ENCODE measurements at places on chromosomes 13 and 19.
A peak's percentile ranks its signal among the peaks of the same experiment; 100 is the strongest.

DNA sequence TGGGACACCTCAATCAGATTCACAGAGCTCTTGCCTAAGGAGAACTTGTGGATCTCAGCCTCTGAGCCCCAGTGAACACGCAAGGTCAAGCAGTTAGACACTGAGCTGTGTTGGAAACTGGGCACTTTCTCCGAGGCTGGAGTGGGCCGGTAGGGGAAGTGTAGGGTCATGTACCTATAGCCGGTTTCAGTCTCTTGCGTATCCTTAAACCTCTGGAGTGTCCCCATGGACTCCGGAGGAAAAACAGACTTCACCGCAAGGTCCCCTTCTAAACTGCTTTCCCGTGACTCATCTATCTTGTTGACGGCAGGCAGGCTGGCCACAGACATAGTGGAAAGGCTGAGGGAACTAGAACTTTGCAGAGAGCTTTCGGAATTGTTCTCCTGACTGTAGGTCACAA is 11.3 kb downstream of the IQCN start:
- no peak for DNase-seq

GRCh38 chr19:40231544-40232424 is 5.3 kb upstream of the CCNP start:
- DNase-seq: no peak

- DNase-seq: no peak
Measured at GRCh38 chr13:40484101-40484800, 182.2 kb downstream of the FOXO1 start.

DNA sequence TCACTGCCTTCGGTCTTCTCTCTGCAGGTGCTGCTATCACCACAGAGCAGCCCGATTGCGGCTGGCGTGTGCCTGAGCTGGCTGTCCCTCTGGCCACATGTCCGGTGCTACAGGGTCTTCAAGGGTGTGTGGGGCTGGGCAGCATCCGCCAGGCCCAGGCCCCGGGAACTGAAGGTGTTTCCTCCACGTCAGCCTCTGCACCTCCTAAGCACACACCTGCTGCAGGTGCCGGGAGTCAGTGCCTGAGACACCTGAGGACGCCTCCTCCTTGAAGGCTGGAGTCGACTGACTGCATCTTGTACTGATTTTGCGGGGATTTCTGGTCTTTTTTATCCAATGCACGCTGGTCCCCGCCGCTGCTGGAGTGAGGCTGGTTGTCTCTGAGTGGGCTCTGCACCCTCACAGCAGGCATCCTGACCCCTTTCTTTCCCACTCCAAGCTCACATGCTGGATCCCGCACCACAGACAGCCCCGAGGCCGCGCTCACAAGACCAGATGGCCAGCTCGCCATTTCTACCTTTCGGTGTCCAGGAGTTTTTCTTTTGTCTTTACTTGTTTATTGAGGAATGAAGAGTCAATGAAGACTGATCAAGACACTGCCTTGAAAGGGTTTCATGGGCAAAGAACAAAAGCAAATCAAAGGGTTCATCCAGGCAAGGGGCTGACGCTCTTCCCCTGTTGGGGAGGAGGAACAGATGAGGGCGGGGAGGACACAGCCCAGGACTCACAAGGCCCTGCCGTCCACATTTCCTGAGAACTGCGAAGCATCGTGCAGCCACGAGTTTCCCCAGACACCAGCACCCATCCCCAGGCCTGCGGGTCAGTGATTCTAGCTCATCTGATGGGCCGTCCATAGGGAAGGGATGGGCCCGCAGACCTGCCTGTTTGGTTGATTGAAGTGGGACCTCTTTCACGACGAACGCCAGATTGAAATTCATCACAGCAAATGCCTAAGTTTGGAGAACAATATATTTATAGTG is 203.8 kb upstream of the SOX1 start:
- no peak for DNase-seq

DNA sequence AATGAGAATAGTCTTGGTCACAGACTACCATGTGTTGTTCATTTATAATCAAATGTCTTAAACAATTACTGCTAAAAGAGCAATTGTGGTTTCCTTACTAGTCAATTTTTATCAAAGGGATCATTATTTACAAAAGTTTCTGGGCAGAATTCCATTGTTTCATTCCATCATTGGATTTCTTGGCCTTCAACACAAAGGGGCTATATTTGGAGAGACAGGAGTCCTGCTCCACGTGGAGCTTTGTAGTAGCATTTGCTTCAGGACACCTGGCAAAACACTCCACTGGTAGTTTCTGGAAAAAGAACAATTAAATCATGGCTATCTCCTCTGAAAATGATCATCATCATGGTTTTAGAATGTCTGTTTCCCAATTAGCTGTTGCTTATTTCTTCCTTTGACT is 22.3 kb upstream of the STARD13 start:
- no peak for DNase-seq

- DNase-seq: no peak
Measured at GRCh38 chr13:96792736-96793403, 201.4 kb downstream of the OXGR1 start.

GRCh38 chr19:6773323-6773931 is 919 bp downstream of the VAV1 start:
- peak; percentile 46 for DNase-seq

- DNase-seq: no peak
Measured at GRCh38 chr19:6750062-6750461, 10.6 kb downstream of the TRIP10 start.

- no peak for DNase-seq
Measured at GRCh38 chr19:11237321-11237720, 2.1 kb upstream of the ANGPTL8 start.

- no peak for DNase-seq
Measured at GRCh38 chr13:73411067-73411809, 352.4 kb downstream of the KLF5 start.

DNA sequence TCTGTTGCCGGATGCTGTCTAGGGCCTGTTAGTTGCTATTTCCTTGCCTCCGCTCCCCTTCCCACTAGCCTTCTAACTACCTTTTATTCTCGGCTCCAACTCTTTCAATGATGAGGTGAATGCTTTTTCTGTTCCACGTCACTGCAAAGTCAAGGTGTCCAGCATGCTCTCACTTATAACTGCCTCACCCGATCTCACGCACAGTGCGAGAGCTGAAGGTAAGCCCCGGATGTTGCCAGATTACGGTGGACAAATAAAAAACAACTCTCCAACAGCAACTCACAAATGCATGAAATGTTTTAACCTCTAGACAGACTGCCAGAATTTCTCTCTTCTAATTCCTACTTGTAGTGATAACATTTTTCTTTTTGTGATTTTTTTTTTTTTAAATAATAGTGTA is 169.9 kb downstream of the STK24 start:
- DNase-seq: no peak

DNA sequence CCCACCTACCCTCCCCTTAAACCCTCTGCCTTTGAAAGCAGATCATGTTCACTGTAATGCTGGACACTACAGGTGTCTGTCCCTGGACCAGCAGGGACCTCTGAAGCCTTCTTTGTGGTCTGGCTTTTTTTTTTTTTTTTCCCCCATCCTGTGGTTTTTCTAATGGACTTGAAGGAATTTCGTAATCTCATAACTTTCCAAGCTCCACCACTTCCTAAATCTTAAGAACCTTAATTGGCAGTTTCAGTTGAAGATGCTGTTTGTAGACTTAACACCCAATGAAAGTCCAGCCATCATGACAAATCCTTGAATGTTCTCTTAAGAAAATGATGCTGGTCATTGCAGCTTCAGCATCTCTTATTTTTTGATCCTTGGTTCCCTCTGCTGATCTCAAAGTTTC is 45.0 kb upstream of the LRCH1 start:
- no peak for DNase-seq

GRCh38 chr13:85974608-85975366 is 175.6 kb upstream of the SLITRK6 start:
- DNase-seq: no peak

Data from T-helper 2 cell (primary cell).